ENCODE measurements at places on chromosomes 5 and 9.

DNA sequence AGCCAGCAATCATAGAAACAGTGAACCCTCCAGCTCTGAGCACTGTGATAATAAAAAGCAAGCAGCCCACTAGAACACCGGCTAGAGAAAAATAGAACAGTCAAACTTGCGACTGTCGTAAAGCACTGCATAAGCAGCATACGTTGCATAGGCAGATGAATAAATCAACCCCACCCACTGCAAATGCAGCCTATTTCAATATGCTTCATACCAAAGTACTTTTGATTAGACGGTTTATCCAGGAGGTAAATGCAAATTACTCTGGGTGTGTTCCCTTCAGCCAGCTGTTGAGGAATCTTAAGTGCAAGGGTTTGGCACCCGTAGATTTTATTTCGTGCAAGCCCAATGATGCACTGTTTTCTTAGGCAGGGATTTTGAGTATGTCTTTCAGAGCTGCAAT is 32.1 kb upstream of the ANKRD18A start:
- DNase-seq: no peak

DNA sequence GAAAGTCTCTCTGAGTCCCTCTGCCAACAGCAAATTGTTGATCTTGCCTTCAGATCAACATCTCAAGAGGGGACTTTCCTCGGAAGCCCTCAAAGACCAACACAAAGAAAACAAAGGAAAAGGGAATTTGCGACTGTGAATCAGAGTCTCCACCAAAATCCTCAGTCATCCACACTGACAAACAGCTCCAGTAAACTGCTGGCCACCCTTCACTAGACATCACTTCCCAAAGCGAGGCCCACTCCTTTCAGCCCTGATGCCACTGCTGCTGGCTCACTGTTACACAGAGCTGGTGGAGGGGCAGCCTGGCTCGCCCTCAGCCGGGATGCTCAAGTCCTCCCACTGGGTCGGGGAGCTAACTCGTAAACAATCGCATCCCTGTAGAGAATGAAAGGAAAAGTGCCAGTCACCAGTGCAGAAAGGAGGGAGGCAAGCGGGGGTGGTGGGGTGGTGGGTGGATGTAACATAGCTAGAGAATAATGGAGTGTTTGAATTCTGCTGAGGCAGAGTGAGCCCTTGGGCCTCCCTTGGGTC is 1.3 kb downstream of the FGF1 start:
- peak; percentile 31 for DNase-seq

DNA sequence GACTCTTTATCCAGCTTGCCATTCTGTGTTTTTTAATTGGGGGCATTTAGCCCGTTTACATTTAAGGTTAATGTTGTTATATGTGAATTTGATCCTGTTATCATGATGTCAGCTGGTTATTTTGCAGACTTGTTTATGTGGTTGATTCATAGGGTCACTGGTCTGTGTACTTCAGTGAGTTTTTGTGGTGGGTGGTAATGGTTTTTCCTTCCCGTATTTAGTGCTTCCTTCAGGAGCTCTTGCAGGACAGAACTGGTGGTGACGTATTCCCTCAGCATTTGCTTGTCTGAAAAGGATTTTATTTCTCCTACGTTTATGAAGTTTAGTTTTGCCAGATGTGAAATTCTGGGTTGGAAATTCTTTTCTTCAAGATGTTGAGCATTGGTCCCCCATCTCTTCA is 381.1 kb downstream of the MAN2A1 start:
- no peak for DNase-seq

DNA sequence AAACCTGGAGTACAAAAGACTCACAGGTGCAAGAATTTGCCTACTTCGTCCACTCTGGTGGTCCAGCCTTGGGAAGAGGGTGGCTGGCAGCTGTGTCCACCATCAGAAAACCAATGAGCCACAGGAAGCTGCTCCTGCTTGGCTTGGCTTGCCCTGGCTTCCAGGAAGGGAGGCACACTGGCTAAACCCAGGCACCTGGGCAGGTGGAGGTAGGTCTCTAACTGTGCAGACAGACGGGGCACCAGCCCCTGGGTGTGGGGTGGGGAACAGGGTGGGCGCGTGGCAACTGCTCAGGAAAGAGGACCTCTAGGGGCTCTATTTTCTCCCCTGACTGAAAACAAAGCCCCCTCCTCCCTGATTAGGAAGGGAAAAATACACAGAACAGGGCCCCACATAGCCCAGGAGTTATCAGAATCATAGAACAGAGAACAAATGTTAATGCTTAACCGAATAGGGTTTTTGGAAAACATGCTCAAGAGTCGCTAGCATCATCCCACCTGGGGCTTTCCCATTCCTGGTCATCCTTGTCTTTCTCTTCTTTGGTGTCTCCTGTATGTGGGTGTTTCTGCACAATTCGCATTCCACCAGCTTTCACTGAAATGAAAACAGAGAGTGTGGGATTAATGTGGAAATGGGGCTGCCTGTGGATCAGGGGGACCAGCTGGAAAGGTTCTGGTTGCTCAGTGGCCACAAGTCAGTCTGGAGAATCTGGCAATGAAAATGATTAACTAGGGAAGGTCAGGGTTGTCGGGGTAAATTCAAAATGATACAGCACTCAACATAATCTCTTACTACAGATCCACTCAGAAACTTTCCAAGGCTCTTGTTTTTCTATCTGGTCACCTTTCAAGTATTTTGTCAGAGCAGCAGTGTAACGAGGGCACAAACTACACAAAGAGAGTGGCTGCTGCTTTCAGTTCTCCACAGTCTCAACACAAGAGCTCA is 13.1 kb downstream of the DAP start:
- DNase-seq: no peak

DNA sequence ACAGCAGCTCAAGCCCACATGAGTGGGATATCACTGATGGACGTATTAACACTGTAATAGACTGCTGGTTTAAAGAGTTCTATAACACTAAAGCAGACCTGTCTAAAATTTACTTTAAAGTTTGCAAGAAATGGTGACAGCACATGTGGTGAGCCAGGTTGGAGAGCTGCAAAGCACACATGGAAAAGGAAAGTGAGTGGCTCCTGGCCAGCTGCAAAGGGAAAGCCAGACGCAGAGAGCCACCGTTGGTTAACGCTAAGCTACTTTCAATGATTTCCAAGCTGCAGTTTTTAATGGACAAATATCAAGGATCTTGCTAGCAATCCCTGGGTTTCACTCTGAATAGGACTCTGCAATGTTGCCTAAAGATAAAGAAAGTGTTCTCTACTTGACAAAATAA is 89.9 kb downstream of the CTNND2 start:
- DNase-seq: no peak

GRCh38 chr5:139671096-139671841 is 23.1 kb downstream of the CXXC5 start:
- DNase-seq: peak; percentile 85

DNA sequence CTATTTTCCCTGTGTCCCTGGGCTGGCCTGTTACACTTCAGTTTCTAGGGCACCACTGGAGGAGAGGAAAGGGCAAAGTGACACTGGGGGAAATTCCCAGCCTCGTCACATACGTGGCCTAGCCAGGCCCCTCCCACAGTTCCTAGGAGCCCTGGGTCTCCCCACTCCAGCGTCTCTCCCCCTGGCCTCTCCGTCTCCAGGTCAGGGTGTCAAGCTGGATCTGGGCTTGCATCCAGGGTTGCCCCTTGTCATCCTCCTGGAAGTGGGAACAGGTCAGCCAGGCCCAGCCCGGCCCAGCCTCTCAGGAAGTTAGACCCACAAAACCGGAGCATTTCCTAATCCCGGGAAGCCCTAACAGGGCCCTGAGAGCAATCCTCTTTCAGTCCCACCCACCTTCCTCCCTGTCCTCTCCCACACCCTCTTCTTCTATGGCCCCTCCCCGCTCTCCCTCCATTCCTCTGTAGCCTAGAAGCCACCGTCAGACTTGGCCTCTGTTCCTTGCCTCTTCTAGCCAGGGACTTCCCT is 4.7 kb upstream of the TNIP1 start:
- DNase-seq: no peak

DNA sequence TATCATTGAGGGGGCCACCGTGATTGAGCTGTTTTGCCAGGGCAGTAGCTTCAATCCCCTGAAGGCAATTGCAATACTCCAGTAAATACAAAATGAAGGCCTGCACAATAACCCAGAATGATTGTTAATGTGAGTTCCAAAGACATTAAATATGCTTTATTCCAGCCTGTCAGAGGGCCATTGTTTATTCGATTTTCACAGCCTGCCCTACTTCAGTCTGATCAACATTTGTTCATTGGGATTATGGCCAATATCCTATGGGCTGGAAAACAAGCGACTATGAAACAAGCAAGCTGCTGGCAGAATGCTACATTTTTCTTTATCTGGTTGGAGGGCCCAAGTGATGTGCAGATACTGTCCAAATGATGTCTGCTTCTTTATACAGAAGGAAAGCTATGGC is 543.1 kb downstream of the TLE1 start:
- no peak for DNase-seq

- DNase-seq: no peak
These were observed 972.0 kb downstream of the DTWD2 start for GRCh38 chr5:118016396-118016795.

DNA sequence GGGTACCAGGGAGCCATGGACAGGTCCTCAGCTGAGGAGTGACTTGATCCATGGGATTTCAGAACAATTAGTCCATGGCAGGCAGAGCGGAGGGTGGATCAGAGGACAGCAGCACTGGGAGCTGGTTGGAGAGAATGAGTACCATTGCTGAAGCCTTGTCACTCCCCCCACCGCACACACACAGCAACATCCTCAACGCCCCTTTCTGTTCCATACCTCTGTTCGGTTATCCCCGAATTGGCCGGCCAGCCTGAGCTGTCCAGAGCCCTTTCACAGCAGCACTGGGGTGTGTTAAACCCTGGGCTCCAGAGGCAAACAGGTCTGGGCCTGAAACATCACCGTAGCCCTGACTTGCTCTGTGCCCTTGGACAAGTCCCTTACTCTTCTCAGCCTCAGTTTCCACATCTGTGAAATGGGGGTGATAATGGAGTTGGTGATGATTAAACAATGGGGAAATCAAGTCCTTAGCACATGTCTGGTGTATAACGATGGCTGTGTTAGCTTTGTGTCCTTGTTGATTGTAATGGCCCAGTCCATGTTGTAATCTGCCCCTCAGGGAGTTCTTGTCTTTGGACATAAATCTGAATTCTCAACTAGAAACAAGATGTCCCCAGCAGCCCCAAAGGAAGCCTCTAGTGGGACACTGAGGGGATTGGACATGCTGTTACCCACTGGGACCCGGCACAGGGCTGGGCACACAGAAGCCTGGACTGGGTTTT is 16.9 kb downstream of the GSN start:
- DNase-seq: no peak

- DNase-seq: no peak
These were observed 57.0 kb upstream of the ACOT12 start for GRCh38 chr5:81450940-81451339.

DNA sequence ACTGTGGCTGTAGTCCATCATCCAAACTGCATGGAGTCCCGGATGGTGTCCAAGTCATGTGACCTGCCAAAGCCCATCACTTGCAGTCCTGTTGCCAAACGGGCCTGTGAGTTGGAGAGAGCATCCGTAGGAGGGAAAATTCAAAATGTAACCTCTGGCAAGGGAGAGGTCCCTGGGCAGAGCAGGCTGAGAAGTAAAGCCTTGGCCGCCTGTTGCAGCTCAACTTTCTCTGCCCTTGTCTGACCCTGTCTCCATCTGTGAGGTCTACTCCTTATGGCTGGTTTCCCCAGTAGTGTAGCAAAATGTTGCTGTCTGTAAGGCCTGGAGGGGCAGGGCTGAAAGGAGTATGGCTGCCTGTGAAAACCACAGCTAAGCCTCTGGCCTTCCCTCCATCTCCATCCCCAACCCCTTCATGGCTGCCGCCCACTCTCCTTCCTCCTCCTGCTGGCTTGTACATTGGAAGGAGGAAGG is 163.5 kb downstream of the SEMA6A start:
- no peak for DNase-seq
